ENCODE measurements at places on chromosomes 1 and 21.
A peak's percentile ranks its signal among the peaks of the same experiment; 100 is the strongest.

DNA sequence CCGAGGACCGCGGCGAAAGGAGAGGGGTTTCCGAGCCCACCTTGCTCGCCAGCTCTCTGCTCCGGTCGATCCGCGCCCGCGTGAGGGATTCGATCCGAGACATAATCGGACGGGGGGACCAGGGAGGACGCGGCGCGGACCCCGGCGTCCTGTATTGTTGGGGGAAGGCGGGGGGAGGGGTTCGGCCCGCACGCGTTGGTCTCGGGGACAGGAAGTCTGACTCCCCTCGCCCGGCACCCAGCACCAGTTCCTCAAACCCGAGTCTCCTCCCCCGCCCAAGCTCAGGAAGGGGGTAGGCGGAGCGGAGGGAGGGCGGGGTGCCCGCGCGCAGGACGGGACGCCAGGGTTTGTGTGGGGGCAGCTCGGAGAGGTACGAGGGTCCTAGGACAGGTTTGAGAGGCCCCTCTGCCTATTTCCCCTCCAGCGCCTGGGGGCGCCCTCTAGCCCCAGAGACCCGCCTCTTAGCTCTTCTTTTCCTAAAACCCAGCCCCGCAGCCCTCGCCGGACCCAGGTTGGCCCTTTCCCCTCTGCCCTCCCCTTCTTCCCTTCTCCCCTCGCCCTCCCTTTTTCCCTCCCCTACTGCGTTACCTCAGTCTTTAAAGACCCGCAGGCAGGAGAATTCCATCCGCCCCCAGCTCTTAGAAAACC, at the start of gene ARHGEF2:
ARHGEF2 (minus strand) TSS at position 223 of the 648 bp plus-strand sequence; CDS start at position 103, 120 bp downstream.
- peak; percentile 71 for DNase-seq

GRCh38 chr1:54758678-54759348, 5.5 kb downstream of the PARS2 start:
- DNase-seq: no peak

DNA sequence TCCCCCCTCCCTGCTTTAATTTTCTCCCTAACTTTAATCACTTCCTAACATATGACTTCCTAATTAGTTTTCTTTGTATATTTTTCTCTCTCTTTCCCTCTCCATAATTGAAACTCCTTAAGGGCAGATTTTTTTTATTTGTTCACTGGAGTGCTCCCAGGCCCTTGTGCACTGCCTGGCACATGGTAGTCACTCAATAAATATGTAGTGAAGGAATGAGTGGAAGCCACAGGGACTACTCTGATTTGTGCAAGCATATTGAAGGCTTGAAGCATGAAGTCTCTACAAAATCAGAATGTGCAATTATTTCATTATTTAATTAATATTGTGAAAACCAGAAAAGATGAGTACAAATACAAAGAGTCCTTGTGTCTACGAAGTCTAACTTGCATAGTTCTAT, 41.5 kb downstream of the SNX7 start:
- no peak for DNase-seq

- DNase-seq: no peak
Observed at GRCh38 chr1:12697397-12697796, 18.5 kb upstream of the AADACL3 start.

GRCh38 chr1:67085326-67085725, 31.4 kb upstream of the SLC35D1 start:
- no peak for DNase-seq
